ENCODE measurements at places on chromosomes 3 and 15.

- DNase-seq: no peak
Observed at GRCh38 chr15:50840520-50840919, 68.0 kb upstream of the AP4E1 start.

DNA sequence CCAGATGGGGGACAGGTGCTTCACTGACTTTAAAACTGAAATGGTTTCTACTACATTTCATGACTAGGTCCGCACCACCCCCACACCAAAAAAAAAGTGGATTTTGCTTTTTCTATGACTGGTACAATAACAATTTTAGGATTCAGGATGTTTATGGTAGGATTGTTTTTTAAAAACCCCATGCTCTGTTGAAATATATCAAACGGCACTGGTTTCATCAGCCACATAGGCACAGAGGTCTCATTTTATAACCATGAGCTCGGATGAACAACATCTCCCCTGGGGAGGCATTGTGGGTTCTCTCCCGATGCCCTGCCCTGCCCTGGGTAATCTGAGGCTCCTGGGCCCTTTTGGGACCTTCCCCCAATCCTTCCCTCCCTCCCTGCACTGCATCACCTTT, 202.7 kb upstream of the KBTBD8 start:
- DNase-seq: no peak

GRCh38 chr3:126850370-126851085, 132.4 kb upstream of the PLXNA1 start:
- DNase-seq: no peak

- DNase-seq: peak; percentile 22
Observed at GRCh38 chr3:53269888-53270880, 14.4 kb upstream of the TKT start.

GRCh38 chr3:54535619-54536018, 392.2 kb downstream of the LRTM1 start:
- DNase-seq: no peak

DNA sequence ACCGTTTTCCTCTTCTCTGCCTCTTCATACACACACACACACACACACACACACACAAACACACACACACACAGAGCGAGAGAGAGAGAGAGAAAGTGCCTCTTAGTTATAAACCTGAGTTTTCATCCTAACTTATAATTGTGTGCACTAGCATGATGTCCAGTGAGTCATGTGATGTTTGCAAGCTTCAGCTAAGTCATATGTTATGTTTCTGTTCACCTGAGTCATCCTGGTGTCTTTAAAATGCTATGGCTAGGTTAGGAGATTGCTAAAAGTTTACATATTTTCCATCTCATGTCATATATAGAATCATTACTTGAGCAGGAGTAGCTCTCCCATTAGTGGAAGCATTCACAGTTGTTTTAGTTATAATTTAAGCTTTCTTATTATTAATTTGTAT, 155.8 kb downstream of the EPHA6 start:
- no peak for DNase-seq

DNA sequence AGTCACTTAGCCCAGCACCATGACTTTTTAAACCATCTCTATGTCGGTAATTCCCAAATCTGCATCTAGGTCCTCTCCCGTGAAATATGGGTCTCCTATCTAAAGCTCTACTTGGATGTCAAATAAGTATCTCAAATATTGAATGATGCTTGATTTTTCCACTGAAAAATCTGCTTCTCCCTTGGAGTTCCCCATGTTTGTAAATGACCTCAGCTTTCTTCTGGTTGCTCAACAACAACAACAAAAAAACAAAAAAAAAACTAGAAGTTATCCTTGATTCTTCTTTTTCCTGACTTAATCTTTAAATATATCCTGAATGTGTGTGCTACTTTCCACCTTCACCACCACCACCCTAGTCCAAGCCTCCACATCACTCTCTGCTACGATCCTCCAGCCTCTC, 307.5 kb upstream of the UBE2E2 start:
- DNase-seq: no peak

- no peak for DNase-seq
Observed at GRCh38 chr3:123388811-123389627, 59.9 kb downstream of the ADCY5 start.

DNA sequence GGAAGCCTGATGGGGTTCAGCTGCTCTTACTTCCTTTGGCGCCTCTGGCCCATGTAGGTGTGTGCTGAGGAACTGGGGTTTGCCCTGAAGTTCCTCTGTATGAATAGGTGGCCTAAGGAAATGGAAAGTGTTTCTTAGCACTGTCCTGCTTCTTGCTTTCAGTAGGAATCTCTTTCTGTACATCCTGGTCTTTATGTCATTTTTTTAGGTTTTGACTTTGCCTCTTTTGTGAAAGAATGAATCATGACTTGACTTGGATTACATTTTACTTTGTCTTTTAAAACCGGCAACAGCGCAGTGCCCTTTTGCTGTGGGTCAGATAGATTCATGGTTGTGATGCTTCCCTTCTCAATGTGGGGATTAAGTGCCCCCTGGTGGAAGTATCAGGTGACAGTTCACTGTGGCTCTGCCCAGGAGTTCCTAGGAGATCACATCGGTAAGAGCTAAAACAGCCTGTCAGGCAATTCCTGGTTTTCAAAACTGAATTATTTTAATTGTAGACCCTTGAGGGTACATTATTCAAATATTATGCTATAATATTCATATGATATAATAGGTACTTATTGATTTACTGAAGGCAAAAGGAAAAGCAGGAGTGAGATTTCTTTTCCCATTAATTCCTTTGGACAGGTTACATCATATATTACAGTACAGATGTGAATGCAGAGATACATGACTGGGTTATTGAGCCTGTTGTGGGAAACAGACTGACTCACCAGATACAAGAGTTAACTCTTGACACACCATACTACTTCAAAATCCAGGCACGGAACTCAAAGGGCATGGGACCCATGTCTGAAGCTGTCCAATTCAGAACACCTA, 95.4 kb downstream of the HCN4 start:
- DNase-seq: peak; percentile 38

DNA sequence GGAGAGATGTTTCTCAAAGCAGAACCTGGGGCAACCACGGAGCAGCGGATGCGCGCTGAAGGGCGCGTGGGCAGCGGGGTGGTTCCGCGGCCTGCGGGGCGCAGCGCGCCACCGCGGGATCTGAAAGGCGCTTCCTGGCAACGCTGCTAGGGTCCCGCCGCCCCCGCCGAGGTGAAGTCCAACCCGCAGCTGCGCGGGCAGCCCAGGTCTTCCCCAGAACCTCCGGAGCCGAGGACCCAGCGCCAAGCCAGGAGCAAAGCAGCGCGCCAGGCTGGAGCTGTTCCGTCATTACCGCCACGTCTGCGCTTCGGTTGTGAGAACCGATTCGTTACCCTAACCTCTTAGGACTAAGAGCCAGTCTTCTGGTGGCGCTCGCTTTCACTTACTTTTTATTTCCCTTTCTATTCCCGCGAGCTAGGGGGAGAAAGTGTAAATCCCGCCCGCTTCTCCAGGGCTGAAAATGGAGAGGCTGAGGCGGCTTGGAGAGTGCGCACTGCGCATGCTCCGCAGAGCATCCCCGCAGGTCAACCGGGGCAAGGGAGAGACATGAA, 3.2 kb upstream of the GABRG3 start:
- DNase-seq: no peak

DNA sequence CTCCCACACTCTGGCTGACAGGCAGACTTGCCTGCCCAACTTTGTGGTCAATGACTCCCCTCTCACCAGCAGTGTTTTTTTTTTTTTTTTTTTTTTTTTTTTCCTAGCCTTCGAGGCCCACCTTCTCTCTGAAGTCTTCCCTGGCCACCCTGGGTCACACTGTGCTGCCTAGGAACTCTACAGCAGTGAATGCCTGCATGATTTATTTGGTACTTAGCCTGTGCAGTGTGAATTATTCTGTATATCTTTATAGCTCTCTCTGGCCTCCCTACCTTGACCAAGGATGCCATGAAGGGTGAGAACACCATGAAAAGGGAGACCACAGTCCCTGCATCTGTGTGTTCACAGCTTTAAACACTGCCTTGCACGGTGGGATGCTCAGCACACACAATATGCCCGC, 141.6 kb downstream of the CLSTN2 start:
- no peak for DNase-seq

- peak; percentile 54 for DNase-seq
Observed at GRCh38 chr3:188060840-188061544, 93.0 kb upstream of the LPP start.

DNA sequence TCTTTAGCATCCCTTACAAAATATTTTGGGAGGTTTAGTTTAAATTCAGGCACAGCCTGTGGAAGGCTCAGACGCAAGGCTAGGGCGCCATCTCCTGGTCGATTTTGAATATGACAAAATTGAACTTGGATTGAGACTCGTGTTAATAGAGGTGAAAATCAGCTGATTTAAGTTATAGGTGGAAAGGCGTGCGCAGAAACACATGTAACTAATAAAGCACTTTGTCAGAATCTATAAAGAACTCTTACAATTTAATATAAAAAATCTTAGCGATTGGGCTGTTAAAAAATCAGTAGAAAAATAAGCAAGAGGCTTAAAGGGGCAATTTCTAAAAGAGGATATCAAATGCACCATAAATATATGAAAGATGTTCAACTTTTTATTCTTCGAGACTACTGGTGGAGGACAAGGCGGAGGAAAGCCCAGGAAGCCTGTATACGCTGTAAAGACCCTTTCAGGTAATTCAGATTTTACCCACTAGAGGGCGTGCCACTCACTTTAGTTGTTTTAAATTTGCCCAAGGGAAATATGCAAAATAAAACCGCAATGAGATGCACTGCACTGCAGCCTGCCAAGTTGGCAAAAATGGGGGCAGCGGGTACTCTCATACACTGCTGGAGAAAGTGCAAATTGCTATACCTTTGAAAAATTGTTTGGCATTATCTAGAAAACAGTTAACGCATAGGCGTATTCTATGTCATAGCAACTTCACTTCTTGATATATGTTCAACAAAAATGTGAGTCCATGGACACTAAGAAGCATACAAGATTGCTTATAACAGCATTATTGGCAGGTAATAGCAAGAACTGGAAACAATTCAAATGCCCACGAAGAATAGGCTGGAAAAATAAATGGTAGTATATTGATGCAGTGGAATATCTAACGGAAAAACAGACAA, 64.7 kb downstream of the SLC30A4 start:
- peak; percentile 78 for DNase-seq

DNA sequence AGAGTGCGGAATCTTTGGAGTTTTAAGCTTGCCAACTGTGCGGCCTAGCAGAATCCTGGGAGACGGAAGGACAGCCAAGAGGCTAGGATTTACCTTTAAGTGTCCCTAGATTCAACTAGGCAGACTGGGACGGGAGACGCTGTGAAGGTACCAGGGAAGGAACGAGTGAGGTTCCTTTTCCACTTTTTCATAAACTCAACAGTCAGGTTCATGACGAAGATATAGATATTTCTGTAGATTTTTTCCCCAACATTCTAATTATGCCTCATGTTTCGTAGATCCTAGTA, 564 bp upstream of the GABPB1 start:
- no peak for DNase-seq

GRCh38 chr3:14843321-14843720, 24.6 kb downstream of the FGD5 start:
- DNase-seq: no peak

DNA sequence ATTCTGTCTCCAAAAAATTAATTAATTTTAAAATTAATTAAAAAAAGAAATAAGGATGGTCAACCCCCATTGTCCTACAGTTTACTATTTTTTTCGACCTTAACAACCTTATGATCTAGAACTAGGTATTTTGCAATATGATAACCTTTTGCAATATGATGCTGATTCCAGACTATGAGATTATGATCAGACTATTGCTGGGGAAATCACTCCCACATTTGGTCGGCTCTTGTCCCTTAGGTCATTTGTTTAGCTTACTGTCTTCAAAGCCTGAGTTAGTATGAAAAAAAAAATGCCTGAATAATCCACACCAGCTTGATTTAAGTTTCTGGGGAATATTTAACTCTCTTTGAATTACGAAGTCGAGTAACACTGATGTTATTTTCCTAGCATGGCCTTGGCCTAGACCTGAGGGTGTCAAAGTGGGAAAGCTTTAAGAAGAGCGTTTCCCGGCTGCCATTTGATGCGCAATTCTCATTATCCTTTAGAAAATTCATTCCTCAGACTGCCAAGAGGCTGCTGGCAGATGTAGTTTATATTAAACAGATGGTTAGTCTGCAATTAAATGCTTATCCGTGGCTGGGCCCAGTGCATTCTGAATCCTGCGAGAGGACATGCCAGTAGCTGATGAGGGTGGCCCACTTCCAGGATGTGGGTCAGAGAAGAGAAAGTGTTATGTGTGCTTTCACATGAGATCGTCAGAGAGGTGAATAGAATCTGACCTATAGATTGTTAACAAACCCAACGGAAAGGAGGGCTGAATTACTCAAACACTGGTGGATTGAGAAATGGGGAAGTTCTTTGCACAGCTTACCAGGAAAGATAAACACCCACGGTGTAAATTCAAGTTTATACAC, 496.0 kb upstream of the THBS1 start:
- DNase-seq: no peak

- DNase-seq: no peak
Observed at GRCh38 chr15:73695773-73696640, 11.8 kb downstream of the CD276 start.

DNA sequence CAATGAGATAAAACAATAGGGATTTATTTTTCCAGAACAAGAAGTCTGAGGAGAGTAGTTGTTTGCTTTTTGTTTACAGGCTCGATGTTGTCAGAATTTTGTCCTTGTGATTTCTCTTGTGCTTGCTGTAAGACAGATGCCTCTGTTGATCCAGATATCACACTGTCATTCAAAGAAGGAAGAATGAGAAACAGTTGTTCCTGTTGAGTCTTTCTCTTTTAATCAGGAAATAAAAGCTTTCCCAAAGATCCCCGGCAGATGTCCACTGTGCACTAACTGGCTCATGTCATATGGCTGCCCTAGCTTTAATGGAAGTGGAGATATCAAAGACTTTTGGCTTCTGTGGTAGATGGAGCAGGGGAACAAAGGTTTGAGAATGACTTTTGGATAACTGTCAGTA, 6.8 kb downstream of the SERPINI1 start:
- DNase-seq: no peak

DNA sequence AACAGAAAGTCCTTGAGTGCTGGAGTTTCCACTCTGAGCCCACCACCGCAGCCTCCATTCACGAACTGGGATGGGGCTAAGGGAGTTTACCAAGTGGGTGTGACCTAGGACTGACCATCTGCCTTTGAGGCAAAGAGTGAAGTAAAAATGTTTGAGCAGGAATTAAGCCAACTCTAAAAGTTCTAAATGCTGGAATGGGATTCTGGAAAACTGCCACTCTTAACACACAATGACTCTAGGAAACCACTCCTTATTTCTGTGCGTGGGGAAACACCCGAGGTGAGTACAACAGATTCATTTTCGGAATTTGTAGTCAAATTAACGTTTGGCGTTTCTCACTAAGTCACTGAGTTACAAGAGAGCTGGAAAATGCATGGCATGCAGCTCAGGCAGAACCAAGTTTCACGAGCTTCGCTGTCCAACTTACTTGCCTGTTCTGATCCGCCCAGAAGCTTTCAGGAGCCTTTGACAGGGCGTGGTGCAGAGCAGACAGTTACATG, 31.6 kb downstream of the ISL2 start:
- DNase-seq: no peak

All from CD4-positive, alpha-beta T cell treated with Interleukin-4 for 1 hour (primary cell).